ENCODE measurements at places on chromosomes 2 and 18.
A peak's percentile ranks its signal among the peaks of the same experiment; 100 is the strongest.

DNA sequence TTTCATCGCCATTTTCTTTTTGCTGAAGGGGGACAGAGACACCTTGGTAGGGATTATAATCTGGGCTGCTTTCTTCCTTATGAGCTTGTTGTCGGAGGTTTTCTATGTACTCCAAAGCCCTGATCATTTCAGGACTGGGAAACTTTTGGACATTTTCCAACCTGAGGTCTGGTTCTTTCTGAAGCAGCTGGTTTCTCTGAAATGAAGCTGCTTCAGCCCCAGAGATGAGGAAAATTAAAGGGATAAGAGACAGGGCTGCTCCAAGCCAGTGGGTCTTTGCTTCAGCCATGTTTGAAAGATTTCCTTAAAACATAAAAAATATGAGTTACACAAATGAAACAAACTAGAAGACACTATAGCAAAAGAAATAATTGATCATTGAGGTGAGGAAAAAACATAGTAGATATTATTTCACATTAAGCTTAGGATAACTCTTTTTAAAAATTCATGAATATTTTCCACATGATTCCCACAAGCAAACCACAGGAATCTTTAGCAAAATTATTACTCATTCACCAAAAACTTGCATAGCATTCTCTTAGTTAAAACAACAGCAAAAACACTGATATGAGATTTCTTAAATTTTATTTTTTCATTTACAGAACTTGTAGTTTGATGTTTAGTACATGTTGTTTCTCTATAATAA is 3.0 kb downstream of the SCG2 start:
- DNase-seq, result no peak

- DNase-seq, result peak; percentile 89
Observed at GRCh38 chr18:75810961-75811551, 383.6 kb upstream of the SMIM21 start.

DNA sequence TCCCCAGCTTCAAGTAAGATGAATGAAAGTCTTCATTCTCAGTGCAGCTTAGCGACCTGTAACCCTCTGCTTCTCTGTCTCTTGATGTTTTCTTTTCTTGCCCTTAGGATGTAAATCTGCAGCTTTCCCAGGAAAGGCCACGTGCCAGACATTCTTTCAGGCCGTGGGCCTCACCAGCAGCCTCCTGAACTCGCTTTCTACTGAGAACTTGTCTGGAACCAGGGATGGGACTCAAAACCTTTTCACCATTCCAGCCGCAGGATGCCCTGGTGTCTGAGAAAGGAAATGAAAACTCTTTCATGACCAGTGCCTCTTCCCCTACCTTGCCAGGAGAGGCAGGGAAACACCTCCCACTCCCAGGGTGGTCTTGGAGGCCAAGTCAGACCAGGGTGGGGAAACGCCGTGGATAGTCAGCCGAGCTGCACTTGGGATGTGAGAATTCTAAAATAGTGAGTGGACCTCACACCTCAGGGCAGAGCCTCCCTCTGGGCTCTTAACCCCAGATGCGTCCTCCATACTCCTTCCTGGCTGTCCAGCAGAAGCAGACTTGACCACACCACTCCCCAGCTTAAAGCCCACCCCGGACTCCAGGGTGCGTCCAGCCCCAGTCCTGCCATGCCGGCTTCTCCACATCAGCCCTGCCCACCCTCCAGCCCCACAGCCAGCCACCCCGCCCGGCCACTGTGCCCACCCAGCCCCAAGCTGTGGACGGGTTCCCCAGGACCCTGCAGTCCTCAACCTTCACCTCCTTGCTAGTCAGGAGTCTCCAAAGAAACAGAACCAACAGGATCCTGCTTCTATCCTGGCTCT is 115.5 kb downstream of the TWIST2 start:
- DNase-seq, result no peak

DNA sequence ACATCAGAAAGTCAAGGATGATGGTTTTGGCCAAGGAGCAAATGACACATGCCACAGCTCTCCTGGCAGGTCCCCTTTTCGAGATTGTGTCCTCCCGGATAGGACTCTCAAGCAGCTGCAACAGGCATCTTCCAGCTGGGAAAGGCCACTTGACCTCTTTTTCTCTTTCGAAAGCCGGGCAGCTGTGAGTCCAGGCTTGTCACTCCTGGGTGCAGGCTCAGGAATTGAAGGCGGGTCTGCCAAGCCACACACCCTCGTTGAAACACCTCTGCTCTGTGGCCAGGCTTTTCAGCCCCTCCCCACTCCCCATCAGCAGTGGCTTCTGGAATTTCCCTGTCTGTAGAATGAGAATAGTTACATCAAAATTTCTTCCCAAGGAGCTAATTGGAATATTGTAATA is 98.0 kb downstream of the CCDC138 start:
- peak; percentile 2 for DNase-seq

GRCh38 chr18:6269660-6270332 is 144.9 kb downstream of the L3MBTL4 start:
- no peak for DNase-seq

DNA sequence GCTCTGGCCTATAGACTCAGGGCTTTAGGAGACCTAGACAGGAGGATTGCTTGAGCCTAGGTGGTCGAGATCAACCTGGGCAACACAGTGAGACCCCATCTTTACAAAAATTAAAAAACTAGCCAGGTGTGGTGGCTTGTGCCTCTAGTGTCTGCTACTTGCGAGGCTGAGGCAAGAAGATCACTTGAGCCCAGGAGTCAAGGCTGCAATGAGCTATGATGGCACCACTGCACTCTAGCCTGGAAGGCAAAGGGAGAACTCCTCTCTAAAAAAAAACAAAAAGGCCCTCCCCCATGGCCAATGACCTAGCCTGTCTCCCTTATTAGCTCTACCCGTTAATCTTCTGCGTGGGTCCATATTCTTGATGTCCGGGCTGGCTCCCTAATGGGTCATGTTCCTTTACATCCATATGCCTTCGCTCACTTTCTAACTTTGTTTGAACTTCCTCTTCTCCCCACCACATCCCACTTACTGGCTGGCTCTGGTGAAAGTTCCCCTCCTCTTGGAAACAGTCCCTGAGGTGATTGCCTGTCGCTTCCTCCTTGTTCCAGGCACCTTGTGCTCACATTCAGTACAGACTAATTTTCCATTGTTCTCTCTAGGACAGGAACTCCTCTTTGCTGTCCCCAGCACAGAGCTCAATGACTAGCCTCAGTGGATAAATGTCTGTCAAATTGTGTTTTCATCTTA is 103.0 kb downstream of the AFF3 start:
- DNase-seq, result no peak

GRCh38 chr2:143607231-143608062 is 478.2 kb downstream of the ARHGAP15 start:
- peak; percentile 16 for DNase-seq

DNA sequence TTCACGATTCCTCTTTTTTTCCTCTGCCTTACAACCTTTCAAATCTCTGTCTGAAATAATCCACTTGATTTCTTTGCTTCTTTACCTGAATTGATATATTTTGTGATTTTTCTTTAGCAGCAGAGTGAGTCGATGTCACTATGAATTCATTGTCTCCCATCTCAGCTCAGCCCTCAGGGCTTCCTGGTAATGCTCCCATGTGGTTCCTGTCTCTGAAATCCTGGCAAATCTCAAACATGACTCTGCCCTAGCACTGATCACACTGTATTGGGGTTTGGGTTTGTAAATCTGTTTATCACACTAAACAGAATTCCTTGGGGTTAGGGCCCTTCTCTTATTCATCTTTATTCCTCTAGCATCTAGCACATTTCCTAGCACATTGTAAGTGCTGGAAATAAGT is 43.0 kb upstream of the MSTN start:
- no peak for DNase-seq

DNA sequence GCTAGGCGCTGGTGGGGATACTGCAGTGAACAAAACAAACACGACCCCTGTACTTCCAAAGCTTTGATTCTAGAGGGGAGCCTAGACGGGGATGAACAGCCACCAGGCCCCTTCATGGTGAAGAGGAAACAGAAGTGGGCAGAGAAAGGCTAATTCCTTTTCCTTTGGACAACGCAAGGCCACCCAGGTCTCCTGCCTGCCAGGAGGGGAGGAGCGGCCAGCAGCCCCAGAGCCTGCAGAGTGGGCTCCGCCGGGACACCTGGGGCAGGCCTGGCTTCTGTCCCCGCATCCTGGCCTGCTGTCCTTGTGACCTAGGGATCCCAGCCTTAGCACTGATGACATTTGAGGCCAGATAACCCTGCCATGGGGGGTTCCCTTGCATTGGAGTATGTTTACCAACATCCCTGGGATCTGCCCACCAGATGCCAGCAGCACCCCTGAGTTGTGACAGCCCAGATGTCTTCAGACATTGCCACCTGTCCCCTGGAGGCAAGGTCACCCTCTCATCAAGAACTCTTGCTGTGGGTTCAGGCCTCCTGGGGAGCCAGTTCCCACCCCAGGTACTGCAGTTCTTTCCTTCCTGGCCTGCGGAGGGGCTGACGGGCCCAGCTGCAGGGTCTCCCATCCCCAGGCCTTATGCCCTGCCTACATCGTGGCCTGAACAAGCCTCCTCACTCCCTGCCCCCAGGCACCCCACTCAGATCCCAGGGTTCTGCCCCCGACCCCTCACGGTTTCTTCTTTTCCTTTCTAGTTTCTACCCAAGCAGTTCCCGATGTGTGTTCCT is 125.7 kb downstream of the SEPTIN10 start:
- no peak for DNase-seq

DNA sequence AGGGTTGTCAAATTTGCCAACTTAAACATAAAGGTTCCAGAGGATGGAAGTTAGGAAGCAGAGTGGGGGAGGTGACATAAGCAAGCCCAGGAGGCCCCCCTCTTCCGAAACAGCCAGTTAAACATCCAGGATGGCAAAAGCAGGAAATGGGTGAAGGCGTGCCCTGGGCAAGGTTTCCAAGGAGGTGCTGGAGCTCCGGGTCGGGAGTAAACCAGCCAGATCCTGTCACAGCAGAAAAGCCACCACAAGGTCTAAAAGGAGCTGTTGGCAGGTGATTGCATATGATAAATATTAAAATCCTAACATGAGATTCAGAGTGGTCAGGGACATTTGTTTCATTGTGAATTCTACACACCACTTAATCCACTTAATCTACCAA is 572.2 kb upstream of the SALL3 start:
- peak; percentile 42 for DNase-seq

DNA sequence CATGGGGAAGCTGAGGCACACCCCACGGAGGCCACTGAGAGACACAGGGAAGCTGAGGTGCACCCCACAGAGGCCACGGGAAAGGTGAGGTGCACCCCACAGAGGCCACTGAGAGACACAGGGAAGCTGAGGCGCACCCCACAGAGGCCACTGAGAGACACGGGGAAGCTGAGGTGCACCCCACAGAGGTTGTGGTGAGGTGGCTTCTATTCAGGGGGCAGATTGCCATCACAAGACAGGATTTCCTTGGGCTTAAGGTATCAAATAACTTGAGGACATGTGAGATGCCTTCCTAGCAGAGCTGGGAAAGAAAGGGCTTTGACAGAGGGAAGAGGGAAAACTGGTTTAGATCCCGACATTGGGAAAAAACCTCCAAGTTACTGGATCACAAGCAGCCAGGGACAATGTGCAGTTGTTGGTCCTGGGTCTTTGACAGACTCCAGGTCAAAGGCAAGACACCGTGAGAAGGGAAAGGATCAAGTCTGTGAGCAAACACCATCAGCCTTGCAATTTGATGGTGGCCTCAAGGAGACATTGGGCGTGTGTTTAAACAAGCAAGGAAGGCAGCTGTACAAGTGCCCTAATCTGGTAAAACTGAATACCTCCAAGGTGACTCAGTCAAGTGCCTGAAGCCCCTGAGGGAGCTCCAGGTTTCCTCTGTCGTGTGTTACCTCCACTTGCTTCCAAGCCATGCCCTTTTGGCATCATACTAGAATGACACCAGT is 133.2 kb upstream of the EPAS1 start:
- no peak for DNase-seq

GRCh38 chr2:239544143-239544917 is 143.5 kb upstream of the HDAC4 start:
- DNase-seq, result no peak

GRCh38 chr18:62938006-62938405 is 222.7 kb downstream of the PHLPP1 start:
- no peak for DNase-seq

GRCh38 chr2:164811819-164812218 is 29.8 kb downstream of the COBLL1 start:
- no peak for DNase-seq

DNA sequence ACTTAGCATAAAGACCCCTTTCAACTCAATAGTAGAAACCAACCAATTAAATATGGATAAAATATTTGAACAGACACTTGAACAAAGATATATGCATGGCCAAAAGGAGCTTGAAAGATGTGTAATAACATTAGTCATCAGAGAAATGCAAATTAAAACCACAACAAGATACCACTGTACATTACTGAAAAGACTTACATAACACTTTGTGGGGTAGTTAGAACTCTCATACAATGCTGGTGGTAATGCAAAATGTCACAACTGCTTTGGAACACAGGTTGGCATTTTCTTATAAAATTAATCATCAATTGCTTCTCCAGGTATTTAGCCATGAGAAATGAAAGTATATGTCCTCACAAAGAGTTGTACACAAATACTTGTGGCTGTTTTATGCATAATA is 60.7 kb downstream of the TTC27 start:
- no peak for DNase-seq

- DNase-seq, result no peak
Observed at GRCh38 chr2:241947876-241948275, 78.3 kb downstream of the RTP5 start.

- no peak for DNase-seq
Observed at GRCh38 chr2:117815946-117816345, 1.5 kb downstream of the DDX18 start.

DNA sequence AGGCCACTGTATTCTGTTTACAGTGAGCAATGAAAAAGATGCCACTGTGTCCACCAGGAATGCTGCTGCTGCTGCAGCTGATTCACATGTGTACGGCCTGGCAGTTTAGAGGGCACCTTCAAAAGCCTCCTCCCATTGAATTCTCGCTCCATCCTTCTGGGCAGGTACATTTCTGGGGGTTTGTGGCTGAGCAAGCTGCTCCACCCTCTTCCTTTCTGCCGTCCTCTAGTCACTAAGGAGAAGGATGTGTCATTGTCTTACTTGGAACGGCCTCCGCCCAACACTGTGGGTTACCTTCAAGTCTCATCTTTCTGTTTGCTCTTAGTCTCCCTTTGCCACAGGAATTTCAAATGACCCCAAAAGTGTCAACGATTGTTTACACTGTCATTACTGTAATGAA is 182.0 kb downstream of the ZBTB7C start:
- DNase-seq, result no peak

- DNase-seq, result no peak
Observed at GRCh38 chr2:120565095-120565460, 170.6 kb upstream of the GLI2 start.

All from NCI-H345 (cell line).